ENCODE measurements at places on chromosomes 2 and 18. TPM values are rescaled to one million over a fixed set of nuclear protein-coding genes. Genes with fewer than 3 reads are reported as not detected.

ZDBF2 gene
- total RNA-seq, result 6.7 TPM

MROH2A gene
- total RNA-seq, result not detected

HAAO gene
- 2.3 TPM for total RNA-seq

LIMS4 gene
- 2.4 TPM for total RNA-seq

RGPD3 gene
- 0.08 TPM for total RNA-seq
